DMS153 (cell line): ENCODE measurements at places on chromosomes 7 and 10.

- DNase-seq: no peak
These were observed 40.6 kb upstream of the SLC16A12 start for GRCh38 chr10:89576022-89576421.

- no peak for DNase-seq
These were observed 888.4 kb upstream of the PHF14 start for GRCh38 chr7:10085231-10085630.

DNA sequence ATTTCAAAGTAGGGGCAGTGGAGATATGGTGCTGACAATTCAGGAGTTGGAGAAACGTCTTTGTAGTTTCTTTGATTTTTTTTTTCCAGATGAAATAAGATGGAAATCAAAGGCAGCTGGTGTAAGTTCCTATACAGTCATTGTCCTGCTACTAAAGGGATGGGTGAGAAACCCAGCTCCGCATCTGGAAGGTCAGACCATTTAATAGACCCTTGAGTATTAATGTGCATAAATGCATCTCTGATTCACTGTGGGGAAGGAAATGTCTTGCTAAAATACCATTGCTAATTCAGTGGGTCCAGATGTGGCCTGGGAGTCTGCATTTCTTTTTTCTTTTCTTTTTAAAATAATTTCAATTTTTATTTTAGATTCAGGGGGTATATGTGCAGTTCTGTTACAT, 15.5 kb downstream of the ABCB4 start:
- DNase-seq: no peak

DNA sequence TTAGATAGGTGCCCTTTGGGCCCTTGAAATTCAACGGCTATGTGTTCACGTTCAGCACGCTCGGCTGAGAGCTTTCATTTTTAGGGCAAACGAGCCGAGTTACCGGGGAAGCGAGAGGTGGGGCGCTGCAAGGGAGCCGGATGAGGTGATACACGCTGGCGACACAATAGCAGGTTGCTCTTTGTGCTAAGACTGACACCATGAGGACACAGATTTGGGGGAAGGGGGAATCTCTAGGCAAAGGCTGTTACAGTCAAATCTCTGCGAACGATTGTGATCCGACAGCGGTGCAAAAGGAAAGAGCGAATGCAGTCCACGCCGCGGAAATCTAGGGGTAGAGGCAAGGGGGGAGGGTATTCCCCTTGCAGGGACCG, 667 bp downstream of the KLLN start:
- DNase-seq: peak; percentile 63

GRCh38 chr7:25391295-25391861, 163.1 kb upstream of the NPVF start:
- peak; percentile 30 for DNase-seq

GRCh38 chr10:58588673-58589265, 76.1 kb downstream of the BICC1 start:
- DNase-seq: no peak

GRCh38 chr7:99876933-99877332, at the start of gene OR2AE1:
OR2AE1 (minus strand) TSS chr7:99877033; CDS start chr7:99877033, 0 bp downstream.
- DNase-seq: no peak

DNA sequence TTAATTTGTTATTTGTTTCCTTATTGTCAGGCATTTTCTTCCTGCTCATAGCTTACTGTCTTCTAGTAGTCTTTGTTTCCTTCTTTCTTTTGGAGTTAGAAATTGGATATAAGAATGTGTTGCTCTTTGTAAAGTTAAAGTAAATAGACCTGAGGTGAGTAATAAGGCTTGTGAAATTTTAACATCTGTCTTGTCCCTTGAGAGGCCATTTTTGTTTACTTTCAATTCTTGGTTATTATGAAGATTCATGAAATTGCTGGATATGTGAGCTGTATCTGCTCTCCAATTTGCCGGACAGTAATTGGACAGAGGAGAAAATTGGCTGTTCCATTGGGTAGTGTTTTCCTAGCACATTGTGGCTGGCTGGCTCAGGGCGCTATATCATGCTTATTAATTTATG, 260.7 kb downstream of the EXOC4 start:
- no peak for DNase-seq

GRCh38 chr10:78348411-78349164, 314.9 kb downstream of the RPS24 start:
- DNase-seq: no peak

DNA sequence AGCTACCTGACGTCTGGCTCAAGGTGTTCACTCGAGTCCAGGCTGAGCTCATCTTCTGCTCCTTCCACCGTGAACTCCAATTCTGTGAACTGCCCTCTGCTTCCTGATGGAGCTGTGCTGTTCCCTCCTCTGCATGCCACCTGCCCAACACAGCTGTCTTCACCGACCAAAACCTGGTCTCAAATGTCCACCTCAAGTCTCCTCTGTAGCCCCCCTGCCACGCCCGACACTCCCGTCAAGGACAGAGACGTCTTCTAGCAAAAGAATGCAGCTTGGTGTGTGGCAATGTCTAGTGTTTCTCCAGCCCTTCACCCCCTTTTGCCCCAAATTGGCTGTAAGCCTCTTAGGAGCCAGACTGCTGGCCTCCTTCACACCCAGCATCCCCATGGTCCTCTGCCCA, 305.1 kb downstream of the DNAJB6 start:
- no peak for DNase-seq

- no peak for DNase-seq
These were observed 79.4 kb upstream of the PRKAR2B start for GRCh38 chr7:106965108-106965507.

- no peak for DNase-seq
These were observed 255.4 kb downstream of the PRPF18 start for GRCh38 chr10:13842117-13842516.

- DNase-seq: no peak
These were observed 752 bp downstream of the THSD7A start for GRCh38 chr7:11831156-11831735.

DNA sequence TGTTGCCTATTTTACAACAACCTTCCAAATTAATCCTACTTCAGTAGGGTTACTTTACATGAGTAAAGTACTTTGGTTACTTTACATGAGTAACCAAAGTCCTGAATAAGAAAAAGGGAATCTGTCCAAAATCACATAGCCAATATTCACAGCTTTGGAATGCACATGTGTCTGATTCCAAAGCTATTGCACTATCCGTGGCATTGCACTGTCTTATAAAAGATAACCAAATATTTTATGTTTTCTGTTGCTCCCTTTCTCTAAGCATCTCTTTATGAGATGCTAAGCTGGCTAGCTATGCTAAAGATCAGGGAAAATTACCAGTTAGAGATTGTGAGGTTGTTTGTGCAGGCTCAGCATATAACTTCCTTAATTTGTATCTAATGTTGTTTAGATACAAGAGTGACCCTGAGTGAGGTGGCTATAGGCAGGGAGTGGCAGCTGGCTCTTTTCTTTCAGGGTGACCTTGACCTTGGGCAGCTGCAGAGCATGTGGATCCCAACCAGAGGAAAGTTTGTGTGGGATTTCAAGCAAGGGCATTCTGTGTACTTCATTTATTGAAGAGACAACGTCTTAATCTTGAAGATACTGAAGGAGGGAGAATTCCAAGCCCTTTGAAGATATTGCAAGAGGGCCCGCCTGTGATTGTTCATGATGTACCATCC, 366.1 kb upstream of the ANKRD30A start:
- no peak for DNase-seq

- DNase-seq: peak; percentile 60
These were observed 590.4 kb upstream of the PFKP start for GRCh38 chr10:2476812-2477553.

DNA sequence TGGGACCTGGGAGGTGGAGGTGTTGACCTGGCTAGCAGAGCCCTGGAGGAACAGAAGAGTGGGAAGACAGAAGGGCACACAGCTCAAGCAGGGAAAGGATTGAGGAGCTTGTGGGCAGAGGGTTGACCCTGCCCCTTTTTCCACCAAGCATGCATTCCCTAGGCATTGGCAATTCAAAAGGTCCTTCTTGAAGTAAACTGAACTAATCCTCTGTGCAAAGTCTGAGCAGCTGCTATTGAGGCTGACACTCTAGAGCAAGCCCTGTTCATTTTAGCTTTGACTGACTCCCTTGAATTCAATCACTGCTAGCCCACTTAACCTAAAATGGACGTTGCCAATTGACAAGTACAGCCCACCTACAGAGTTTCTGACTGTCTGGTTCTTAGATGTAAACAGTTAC, 116.5 kb upstream of the TNS3 start:
- DNase-seq: no peak

DNA sequence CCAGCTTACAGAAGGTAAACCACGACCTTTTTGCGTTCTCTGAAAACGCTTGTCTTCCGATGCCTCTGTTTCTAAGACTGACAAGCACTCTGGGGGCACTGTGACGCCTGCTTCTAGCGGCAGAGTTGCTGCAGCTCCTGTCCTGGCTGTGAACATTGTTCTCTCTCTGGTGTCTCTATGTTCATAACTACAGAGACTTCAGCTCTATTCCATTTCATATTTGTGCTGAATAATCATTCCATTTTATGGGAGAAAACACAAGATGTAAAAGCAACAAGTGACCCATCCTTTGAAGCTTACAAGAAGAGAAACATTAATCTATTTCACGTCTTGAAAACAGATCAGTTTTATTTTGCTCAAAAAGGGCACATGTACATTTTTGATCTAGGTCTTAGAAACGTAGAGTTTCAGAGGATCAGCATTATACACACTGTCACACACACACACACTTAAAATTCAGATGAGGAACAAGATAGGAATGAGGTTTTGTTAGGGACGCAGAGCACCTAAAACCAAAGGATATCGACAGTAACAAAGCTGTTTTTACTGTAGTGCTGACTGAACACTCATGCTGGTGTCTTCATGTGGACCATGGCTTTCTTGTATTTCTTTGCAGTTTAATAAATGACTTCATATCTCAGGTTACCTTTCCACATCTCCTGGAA, 3.0 kb downstream of the IKZF1 start:
- DNase-seq: no peak

DNA sequence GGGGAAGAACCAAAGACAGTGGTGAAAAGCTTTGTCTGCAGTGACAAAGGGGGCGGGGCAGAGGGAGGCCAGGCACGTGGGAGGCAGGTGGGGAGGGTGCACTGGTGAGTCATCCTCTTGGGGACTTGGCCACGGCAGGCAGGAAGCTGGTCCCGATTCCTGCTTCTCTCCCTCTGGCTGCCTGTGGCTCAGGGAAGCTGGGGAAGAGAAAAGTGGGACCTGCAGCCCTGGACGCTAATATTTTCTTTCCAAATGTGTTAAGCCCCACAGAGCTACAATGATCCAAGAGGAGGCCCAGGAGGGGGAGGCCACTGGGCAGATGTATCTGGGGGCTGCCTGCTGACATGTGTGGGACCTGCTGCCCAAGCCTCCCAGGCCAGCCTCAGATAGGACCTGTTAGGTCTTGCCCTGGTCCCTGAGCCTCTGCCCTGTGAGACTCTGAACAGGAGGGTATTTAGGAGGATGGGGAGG, 231.8 kb downstream of the KCNMA1 start:
- DNase-seq: peak; percentile 92

DNA sequence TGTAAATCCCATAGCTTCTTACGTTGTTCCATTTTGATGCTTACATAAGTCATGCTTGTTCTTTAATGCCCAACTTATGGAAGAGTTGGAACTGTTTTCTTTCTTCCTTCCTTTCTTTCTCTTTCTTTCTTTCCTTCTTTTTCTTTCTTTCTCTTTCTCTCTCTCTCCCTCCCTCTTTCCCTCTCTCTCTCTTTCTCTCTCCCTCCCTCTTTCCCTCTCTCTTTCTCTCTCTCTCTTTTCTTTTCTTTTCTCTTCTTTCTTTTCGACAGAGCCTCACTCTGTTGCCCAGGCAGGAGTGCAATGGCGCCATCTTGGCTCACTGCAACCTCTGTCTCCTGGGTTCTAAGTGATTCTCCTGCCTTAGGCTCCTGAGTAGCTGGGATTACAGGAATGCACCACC, 18.9 kb downstream of the FAM131B start:
- DNase-seq: no peak

GRCh38 chr10:17061418-17061817, 68.2 kb downstream of the CUBN start:
- DNase-seq: no peak

GRCh38 chr10:130555411-130555750, 419.2 kb downstream of the GLRX3 start:
- DNase-seq: peak; percentile 16

DNA sequence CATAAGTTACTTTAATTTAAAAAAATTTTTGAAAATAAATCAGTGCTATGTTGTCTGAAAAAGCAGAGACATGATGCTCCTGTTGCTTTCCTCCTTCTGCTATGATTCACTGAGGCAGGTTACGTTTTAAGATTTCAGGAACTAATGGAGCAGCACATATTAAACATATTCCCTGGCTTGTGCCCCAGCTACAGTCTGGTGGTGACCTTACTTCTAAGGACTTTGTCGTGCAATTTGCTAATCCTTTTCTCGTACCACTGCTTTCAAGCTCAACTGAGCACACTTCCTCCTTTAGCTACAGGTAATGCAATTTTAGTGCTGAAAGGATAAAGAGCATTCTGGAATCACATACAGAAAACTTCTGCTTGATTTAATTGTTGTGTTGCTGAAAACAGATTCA, 16.2 kb upstream of the PRR15 start:
- DNase-seq: no peak

- no peak for DNase-seq
These were observed 40.7 kb upstream of the MRLN start for GRCh38 chr10:59793919-59794318.

GRCh38 chr7:51238981-51239495, 77.6 kb downstream of the COBL start:
- DNase-seq: no peak

GRCh38 chr7:114217026-114217806, 197.4 kb upstream of the FOXP2 start:
- no peak for DNase-seq

GRCh38 chr10:130048081-130048480, 62.5 kb downstream of the C10orf143 start:
- DNase-seq: no peak

DNA sequence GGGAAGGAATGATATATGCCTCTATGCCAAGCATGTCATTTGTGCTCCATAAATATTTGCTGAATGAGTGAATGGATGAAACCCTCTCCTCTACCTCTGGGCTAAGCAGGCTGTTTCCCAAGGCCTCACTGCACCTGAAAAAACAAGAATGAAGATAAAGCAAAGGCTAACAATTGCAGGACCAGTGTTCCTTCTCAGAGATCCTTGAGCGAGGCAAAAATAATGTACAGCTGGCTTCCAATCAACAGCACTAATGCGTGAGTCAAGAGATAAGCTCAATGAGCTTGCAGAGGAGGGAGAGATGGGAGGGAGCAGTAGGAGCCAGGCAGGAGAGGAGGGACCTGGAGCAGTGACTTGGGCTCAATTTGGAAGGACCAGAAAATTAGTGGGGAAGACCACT, 144.5 kb upstream of the NFE2L3 start:
- no peak for DNase-seq

DNA sequence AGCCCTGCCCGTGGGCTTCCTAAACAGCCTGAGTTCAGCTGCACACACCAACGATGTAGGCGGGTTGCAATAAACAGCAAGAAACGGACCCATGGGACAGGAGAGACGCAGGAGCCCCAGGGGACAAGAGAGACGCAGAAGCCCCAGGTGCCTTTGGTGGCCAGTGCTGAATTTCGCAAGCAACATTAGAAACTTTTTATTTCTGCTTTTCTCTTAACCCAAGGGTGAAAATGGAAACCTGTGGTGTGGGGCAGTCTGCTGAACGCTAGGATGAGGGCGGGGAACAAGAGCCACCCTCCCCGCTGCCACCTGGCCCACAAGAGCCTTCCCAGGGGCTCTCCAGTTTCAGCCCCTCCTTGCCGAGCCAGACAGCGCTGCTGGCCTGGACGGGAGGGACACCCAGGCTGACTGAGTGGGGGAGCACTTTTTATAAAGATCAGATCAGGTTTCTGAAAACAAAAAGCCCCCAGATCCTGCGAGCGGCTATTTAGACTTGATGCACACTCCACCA, 20.0 kb upstream of the GPR146 start:
- DNase-seq: no peak
